ENCODE measurements at places on chromosomes 1 and 21.
A peak's percentile ranks its signal among the peaks of the same experiment; 100 is the strongest.

- DNase-seq = no peak
Measured at GRCh38 chr1:14064649-14065442, 364.9 kb downstream of the PRDM2 start.

- no peak for DNase-seq
Measured at GRCh38 chr1:234823191-234824176, 213.5 kb upstream of the IRF2BP2 start.

DNA sequence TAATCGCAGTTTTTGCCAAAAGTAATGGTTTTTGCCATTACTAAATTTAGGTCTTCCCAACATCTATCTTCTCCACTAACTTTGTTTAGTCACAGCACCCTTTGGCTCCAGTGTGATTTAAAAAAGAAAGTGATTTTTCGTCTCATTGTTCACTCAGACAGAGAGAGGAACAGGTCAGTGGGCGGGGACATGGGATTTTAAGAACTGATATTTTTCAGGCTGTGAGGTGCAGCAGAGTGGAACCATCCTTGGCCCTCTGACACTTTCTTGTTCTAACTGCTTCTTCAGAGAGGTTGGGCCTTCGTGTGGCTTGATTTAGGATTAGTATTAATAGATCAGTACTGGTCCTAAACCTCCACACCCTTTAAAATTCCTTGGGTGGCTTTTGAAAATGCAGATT is 38.8 kb downstream of the CASQ2 start:
- DNase-seq = no peak

GRCh38 chr1:233463333-233463732 is 135.8 kb downstream of the MAP3K21 start:
- DNase-seq = no peak

DNA sequence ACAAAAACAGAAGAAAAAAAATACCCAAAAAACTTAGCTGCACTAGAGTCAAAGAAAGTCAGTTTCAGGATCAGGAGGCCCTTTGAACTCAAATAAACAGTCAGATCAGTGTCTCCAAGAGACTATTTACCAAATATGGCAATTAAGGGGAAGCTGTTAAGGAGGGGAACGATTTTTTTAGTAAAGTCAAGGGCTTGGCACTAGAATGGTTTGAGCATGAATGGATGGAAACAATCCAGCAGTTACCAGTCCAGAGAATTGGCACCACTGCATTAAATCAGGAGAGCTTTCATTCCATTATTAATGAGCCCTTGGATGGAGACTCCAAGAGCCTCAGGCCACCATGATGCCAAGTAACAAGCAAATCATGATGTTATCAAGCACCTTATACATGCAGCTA is 7.2 kb downstream of the TRAPPC3 start:
- DNase-seq = no peak

GRCh38 chr1:65235867-65236805 is 73.2 kb upstream of the DNAJC6 start:
- peak; percentile 39 for DNase-seq

- no peak for DNase-seq
Measured at GRCh38 chr1:201469645-201470074, 672 bp upstream of the PHLDA3 start.

DNA sequence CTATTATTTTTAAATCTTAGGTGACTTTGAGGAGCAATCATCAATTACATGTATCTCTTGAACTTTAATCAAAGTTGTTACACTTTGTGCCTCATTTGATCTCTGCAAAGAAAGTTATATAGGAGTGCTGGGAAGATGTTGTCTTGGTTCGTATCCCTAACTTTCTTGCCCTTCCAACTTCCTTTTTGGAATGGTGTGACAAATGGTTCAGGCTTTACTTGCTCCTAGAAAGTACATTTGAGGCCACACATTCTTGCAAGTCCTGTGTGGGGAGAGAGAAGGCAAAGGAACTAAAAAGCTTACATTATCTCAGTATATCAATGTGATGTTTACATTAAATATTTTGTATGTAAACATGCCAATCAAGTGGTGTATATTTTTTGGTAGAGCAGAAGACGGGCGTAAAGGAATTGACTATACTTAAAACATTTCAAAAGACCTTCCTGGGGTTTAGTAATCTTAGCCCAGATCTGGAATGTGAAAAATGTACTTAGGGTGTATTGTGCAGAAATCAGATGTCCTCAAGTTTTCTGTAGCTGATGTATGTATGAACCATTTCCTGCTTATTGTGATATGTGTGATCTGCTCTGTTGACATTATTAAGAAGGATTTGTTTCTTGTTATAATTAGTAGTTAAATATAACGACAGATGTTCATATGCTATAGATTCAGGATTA is 59.2 kb downstream of the USP25 start:
- DNase-seq = no peak

DNA sequence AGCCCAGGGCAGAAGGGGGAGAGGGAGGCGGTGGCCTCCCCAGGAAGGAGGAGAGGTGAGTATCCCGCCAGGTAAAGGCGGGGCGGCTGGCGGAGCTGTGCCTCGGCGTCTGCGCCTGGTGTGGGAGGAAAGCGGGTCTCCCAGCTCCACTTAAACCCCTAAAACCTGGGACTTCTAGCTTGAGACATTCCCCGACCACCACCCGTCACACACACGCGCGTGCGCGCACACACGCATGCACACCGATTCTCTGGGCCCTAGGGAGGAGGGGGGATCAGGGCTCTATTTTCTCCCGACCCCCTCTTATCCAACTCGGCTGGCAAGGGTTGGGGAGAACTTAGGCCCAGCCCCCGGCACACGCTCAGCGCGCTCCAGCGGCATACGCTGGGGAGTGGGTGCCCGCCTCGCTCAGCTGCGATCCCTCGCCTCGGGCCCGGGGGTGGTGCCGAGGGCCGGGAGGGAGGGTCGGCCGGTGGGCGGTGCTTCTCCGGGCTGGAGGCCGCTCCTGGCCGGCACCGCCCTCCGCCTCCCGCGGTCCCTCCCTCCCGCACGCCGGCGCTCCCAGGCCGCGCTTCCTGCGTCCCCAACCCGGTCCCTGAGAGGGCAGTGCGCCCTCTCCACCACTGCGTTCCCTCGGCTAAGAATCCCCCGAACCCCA is at the start of gene TMEM51:
TSS of gene TMEM51 (plus strand) at position 564 of the 658 bp plus-strand sequence. CDS start 61,341 bp downstream, outside the sequence.
- peak; percentile 75 for DNase-seq

- no peak for DNase-seq
Measured at GRCh38 chr21:35316933-35317332, 267.8 kb upstream of the RUNX1 start.

DNA sequence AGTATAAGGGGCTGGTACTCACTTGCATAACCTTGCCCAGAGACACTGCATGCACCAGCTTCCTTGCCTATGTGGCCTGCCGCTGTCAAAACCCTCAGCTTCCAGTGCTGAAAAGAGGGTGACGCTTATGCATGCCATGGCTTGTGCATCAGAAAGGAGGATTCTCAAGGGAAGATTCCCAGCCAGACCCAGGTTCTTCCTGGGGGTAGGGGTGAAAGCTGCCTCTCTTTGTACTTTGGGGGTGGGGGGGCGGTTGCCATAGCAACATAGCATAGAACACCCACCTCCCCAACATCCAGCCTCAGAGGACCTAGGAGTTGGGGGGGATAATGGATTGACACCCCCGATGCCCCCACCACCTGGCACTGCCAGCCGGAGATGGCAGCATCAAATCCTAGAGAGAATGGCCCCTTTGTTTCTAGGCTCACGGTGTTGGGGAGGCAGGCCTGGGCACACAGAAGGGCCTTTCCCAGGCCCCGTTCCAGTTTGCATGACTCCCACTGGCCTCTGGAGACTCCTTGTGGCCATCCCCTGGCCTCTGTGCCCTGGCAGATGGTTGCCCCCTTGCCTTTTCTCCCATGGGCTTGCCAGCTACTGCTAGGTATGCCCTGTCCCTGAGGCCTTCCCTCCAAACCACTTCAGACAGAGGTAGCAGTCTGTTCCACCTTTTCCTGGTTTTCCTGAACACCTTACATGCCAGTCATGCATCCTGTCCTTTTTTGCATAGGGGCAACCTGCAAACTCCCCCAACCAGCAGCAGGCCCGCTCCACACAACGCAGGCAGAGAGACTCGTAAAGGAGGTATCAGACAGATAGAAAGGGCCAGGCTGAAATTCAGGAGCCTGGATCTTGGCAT is 44.6 kb downstream of the RHBG start:
- no peak for DNase-seq

GRCh38 chr1:207941665-207942064 is 30.7 kb upstream of the CD34 start:
- DNase-seq = no peak

DNA sequence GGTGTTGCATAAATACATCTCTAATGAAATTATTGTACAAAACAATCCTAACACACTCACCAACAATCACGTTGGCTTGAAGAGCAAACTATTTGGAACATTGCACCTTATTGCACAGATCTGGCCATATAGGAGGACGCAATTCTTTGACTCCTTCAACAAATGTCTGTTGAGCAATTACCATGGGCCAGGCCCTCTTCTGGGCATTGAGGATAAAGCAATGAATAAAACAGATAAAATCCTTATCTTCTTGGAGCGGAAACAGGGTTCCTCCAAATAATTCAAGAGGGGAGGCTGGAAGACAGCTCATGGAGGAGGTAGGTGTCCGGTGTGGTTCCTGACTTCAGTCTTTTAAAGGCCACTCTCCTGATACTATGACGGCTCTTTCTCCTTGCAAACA is 43.3 kb downstream of the PAX7 start:
- no peak for DNase-seq

- DNase-seq = no peak
Measured at GRCh38 chr1:168164771-168165170, 14.0 kb upstream of the TIPRL start.

DNA sequence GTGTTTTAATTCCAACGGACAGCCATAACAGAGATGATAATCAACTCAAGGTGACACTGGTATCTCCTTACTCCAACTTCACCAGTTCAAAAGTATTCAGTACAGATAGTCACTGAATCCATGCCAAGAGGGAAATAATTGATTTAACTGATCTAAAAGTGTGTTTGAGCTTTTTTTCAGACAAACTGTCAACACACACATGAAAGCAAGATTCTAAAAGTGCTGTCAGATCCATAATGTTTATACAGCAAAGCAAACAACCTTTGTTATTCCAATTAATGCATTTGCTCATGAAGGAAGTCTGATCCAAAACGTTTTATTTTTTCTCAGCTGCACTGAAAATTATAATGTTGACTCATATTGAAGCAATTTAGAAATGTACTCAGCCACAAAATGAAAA is 5.9 kb upstream of the PRKAA2 start:
- no peak for DNase-seq

DNA sequence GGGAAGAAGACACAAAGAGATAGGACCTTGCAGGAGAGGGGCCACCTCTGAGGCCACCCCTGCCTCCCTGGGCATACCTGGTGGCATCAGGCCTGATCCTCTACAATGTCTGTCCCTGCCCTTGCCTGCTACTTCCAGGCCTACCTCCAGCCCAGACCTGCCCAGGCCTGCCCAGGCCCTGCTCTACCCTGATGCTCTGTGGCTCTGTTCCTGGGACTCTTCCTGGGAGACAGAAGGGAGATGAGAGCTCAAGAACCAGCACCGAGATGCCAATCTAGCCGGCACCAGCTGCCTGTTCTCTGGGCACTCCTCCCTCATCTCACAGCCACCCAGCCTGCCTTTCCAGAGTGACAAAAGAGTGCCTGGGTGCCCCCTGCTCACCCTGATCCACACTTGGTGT is 2.7 kb downstream of the CELF3 start:
- DNase-seq = no peak

GRCh38 chr1:72516264-72516663 is 233.9 kb upstream of the NEGR1 start:
- no peak for DNase-seq

- DNase-seq = no peak
Measured at GRCh38 chr1:173433751-173434326, 43.3 kb upstream of the PRDX6 start.

DNA sequence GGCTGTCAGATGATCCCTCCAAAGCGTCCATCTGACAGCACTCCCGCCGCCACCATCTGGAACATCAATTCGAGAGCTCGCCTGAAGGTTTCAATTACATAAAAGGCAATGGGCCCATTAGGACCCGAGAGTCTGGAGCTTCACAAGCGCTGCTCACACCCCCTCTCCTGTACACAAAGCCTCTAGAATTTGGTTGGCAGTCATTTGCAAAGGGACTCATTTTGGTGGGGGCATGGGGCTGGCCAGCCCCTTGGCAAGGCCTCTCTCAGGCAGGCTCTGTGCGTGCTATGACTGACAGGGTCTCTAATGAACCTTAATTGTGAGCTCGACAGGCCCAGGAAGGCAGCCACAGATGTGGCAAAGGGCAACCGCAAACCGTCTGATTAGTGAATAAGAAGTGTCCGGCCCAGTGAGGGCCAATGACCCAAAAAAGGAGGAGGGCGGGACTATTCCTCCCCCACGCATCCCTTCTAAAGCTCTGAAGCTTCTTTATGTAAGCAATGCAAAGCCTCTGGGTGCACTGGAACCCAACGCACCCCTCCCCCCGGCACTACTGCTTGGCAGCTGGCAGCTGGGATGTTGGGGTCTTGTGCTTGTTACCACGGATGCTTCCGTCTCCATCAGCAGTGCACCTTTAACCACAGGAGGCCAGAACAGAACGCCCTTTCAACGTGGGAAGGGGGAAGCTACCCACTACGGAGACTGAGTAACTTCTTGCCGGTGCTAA is 79.4 kb downstream of the CAPZB start:
- DNase-seq = peak; percentile 91

DNA sequence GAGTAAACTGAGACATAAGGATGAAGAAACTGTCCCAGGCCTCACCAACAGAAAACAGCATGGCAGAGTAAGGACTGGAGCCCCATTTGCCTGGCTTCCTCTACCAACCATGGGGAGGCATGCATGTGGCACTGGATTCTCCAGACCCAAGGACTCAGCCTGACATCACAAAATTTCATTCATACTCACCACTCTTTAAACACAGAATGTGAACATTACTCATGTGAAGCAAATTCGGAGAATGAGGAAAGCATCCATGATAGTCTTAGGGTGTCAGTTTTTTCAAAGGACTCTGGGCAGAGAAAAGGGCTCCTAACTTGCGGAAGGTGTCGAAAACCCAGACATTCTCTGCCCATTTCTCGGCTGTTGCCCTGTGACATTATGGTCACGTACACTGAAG is 83.9 kb downstream of the PCNX2 start:
- DNase-seq = no peak

- no peak for DNase-seq
Measured at GRCh38 chr1:23470282-23471070, 13.5 kb downstream of the ASAP3 start.

GRCh38 chr1:78227705-78228635 is 182.2 kb downstream of the GIPC2 start:
- DNase-seq = no peak

DNA sequence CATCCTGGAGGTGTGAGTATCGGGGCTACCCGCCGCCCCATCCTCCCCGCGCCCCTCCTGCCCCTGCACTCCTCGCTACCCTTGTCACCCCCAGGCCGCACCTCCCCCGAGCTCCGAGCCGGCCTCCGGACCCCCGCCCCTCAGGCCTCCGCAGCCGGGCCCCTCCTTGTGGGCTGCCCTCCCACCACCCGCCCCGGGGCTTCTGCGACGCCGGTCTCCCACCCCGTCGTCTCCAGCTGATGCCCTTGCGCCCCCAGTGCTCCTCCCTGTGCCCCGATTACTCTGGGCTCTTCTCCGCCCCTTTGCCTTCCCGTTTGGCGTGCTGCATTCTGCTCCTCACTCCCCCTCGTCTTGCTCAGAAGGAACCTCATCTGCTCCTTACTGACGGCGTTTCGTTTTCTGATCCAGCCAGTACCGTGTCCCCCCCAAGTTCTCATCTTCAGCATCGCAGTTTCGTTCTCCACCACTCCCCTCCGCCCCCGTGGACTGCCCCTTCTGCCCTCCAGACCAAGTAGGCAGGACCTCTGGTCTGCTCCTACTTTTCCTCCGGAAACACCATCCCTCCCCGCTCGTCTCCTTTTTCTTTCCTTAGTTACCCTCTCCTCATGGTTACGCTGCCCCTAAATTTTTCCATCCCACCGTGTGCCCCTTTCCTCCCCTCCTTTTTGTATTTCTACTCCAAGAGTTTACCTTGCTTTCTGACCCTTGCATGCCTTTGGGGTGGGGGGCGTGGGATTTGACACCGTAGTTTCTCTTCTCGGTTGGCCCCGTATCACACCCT is 841 bp downstream of the SNX27 start:
- no peak for DNase-seq
